Glomerular endothelial cell (primary cell): ENCODE measurements at places on chromosomes 16 and 17.

DNA sequence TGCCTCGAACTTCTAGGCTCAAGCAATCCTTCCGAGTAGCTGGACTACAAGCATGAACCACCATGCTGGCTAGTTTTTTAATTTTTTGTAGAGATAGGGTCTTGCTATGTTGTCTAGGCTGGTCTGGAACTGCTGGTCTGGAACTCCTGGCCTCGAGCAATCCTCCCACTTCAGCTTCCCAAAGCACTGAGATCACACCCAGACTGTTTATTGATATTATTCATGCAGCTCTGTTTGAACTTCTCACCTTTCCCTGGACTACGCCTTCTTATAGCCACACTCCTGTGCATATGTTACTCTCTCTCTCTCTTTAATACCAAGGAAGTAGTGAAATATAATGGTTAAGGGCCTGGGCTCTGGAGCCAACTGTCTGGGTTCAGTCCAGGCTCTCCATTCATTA is 4.6 kb downstream of the COG7 start:
- DNase-seq = no peak

DNA sequence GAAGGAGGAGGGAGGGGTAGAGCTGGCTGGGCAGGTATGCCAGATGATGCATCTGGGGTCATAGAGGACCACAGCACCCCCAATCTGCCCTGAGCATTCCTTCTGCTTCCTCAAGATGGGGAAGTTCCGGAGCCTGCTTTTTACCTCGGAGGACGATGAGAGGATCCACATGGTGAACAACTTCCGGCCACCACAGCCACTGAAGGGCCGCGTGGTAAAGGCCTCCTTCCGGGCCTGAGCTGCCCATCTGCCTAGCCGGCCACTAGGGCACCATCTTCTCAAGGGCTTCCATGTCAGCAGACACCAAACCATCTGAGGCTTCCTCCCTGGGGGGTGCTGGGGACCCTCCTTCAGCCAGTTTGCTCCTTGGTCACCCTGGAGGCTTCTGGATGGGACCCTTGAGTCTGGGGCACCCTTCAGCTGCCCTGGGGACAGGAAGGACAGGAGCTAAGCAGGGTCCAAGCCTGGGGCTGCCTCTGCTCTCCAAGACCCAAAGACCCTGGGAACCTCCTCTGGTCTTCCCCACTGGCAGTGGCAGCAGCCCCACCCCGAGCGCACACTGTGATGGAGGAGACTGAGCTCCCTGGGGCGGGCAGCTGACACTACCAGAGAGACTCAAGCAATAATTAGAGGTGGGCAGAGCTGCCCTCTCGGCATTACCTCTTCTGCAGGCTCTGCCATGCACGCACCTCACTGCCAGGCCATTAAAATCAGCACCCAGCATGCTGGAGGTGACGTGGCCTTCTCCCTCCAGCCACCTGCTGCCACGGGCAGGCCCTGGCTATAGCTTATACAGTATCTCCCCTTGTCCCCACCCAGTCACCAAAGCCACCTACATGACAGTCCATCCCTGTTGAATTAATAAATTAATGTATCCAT is 9.3 kb downstream of the CA7 start:
- DNase-seq = no peak

DNA sequence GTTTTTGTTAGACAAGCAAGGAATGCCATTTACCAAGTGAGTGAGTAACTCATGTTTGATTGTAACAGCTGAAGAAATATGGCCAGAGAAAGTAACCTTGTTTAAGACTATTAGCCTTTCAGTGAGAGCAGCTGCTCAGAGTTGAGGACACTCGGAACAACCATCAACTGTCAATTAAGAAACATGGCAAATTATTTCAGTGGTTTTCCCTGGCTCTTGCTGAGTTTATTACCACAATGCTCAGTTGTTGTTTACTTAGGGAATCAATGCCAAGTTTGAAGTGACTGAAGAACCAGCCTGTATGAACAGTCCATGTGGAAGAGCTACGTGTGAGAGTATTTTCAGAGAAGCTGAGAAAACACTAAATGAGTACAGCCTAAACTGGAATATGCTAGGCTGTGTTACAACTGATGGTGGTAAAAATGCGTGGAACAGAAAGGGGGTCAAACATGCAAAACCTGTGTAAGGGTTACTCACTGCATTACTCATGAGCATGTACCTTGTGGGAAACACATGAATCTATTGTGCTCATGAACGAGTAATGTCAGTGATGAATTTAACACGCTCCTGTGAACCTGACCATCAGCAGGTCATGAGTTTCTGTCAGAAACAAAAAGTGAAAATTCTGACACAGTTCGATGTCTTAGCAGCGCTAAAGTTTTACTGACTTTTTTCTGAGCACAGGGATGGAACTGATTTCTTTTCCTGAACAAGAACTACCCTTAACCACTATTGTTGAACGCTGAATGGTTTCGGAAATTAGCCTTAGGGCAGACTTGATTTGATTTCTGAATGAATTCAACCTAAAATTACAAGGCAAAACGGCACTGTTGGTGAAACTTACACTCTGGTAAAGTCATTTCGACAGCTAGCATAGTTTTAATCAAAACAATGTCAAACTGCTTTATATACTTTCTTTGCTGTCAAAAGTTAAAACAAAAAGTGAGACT is 33.5 kb downstream of the GNA13 start:
- DNase-seq = no peak

DNA sequence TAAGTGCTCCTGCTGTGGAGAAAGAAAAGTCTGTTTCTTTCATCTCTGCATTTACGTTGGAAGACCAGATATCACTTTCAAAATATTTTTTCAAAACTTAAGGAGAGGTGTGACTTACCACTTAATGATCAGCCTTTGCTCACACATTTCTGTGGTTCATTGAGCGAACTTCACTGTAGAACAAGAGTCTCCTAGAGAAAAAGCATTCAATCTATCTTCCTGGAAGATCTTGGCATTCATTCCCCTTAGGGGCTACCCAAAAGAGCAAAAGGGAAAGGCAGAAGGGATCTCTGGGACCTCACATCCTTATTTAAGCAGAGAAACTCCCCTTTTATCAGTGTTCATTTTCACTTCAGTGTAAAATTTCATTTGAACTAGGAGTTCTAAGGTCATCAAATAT is 61.2 kb downstream of the HS3ST3A1 start:
- DNase-seq = no peak

DNA sequence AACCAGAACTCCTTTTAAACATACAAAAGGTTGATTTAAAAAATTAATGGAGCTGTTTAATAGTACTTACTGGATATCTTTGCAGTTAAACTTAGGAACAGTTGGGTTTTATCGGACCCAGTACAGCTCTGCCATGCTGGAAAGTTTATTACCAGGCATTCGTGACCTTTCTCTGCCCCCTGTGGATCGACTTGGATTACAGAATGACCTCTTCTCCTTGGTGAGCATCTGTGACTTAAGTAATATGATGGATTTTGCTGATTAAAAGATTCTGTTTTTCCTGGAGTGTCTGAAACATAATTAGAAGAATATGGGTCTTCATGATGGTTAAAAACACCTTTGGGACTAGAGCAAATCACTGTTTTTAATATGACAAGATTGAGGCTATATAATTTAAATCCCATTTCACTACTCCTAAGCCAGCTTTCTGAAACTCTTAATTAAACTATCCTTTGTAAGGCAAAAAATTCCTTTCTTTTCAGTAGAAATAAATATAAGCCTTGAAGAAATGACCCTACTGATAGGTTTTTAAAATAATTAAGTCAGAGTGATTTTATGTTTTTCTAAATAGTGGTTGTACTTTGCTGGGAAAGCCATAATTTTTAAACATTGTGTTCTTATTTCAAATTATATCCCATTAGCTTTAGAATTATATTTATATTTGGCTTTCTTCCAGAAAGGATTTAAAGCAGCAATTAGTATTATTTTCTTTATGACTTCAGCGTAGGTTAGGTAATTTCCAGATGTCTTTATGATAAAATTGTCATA is 45.7 kb upstream of the KPNB1 start:
- DNase-seq = no peak
